ENCODE measurements at places on chromosomes 3 and 15. TPM values are rescaled to one million over a fixed set of nuclear protein-coding genes. Genes with fewer than 3 reads are reported as not detected.

Gene PLCB2
- 23.0 TPM for polyA plus RNA-seq

Gene TM6SF1
- 0.13 TPM for polyA plus RNA-seq

Gene HYAL3
- polyA plus RNA-seq, result 3.8 TPM

Gene POLQ
- polyA plus RNA-seq, result 0.02 TPM

Gene GCHFR
- polyA plus RNA-seq, result 50.6 TPM

Gene GPR27
- polyA plus RNA-seq, result 0.18 TPM

Gene IRAK2
- polyA plus RNA-seq, result 5.1 TPM

Gene CCRL2
- polyA plus RNA-seq, result 1.2 TPM

Gene MOBP
- polyA plus RNA-seq, result not detected

Gene SCAP
- polyA plus RNA-seq, result 55.7 TPM

Gene ZNF80
- 0.28 TPM for polyA plus RNA-seq

Gene TICRR
- polyA plus RNA-seq, result not detected

Gene DUOX2
- not detected for polyA plus RNA-seq

Gene CACNA1D
- polyA plus RNA-seq, result not detected

Gene THBS1
- 0.27 TPM for polyA plus RNA-seq

Gene NSMCE3
- 38.4 TPM for polyA plus RNA-seq

Gene SAXO2
- polyA plus RNA-seq, result 2.1 TPM

Gene ZNF385D
- not detected for polyA plus RNA-seq

Gene SKOR1
- not detected for polyA plus RNA-seq

Gene GOLGA8R
- not detected for polyA plus RNA-seq

Gene WDR73
- polyA plus RNA-seq, result 18.8 TPM

Gene SLC35G2
- polyA plus RNA-seq, result 0.16 TPM

Gene TF
- 0.34 TPM for polyA plus RNA-seq

Gene HGD
- not detected for polyA plus RNA-seq

Gene TRPM1
- polyA plus RNA-seq, result not detected

Gene TRH
- polyA plus RNA-seq, result not detected
